ENCODE measurements at places on chromosomes 4 and X.

- DNase-seq = no peak
Measured at GRCh38 chr4:67019686-67020437, 525.4 kb downstream of the CENPC start.

DNA sequence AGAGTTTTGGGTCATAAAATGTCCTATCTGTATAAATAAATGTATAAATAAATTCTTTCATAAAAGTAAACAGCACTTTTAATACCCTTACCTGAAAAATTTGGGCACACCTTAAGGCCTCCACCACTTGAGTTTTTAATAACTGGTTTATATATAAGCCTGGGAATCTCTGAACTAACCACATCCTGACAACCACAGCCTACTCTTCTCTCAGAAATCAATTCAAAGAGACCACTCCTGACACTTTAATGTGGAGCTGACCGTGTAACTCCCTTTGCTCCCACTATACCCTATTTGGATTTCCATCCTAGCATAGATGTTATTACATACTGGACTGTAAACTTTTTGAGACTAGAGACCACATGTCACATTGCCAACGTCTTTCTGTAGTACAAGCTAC, 3.5 kb downstream of the FBXL5 start:
- no peak for DNase-seq

DNA sequence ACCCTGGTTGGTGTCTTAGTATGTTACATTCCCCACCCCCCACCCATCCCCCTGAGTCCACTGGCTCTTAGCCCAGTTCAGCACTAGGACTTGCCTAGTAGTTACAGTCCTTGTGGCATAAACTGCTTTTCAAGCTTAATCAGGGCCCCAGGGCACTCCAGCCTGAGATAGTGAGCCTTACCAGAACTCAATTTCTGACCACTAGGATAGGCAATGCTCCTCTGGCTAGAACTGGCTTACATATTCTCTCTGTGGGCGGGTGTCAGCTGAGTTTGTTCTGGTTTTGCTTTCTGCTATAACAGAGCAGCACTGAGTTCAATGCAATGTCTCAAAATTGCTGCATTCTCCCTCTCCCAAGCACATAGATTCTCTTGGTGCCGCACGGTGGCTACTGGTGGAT, 391.4 kb upstream of the DIPK2B start:
- no peak for DNase-seq

GRCh38 chrX:136626237-136626636, 21.7 kb upstream of the CD40LG start:
- DNase-seq = no peak

GRCh38 chrX:9677098-9677739, 88.4 kb downstream of the GPR143 start:
- DNase-seq = no peak

DNA sequence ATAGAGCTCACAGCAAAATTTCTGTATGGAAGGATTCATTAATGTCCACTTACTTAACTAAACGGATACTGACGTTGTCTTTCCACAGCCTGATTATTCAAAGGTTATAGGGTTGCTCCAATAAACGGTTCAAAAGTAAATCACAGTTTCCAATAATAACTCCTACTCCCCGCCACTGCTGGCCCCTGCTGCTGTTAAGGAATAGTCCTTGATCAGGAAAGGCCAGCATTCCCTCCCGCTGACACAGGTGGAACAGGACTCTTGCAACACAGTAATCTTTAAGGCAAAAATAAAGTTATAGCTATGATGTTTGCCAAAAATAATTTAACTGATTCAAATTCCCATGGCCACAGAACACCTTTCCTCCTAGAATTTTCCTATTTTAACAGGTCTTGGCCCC, 53.9 kb downstream of the FAT1 start:
- no peak for DNase-seq
